Neural crest cell (in vitro differentiated cells): ENCODE measurements at places on chromosomes 11 and 22. TPM values are rescaled to one million over a fixed set of nuclear protein-coding genes. Genes with fewer than 3 reads are reported as not detected.

DNA sequence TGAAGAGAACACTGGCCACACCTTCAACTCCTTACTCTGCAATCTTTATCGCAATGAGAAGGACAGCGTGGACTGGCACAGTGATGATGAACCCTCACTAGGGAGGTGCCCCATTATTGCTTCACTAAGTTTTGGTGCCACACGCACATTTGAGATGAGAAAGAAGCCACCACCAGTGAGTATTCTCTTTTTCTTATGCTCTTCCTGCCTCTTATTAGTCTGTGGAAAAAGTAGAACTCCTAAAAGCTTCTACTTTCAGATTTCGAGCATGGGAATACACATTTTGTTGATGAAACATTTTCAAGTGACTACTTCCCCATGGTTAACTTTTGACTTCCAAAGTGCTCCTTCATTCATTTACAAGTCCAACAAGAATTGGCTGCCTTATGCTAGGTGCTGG is 20.9 kb downstream of the ALKBH3 start:
- H3K27me3 ChIP-seq = no peaks in the 10 kb centered on the region
- peaks cover 13% of the 10 kb centered on the region for H3K36me3 ChIP-seq
- DNase-seq = no peak
- no peak overlapping the region for H3K4me3 ChIP-seq
- H3K27ac ChIP-seq = no peak overlapping the region
- H3K4me1 ChIP-seq = peaks cover 17% of the 10 kb centered on the region

- no peaks in the 10 kb centered on the region for H3K36me3 ChIP-seq
- H3K4me3 ChIP-seq = no peak overlapping the region
- no peaks in the 10 kb centered on the region for H3K4me1 ChIP-seq
- H3K27me3 ChIP-seq = peaks cover 34% of the 10 kb centered on the region
- no peak for DNase-seq
These were observed 8.4 kb upstream of the OR10A3 start for GRCh38 chr11:7949934-7950333.

GRCh38 chr11:129242855-129243254 is 50.7 kb upstream of the ARHGAP32 start:
- H3K27me3 ChIP-seq = no peaks in the 10 kb centered on the region
- no peak overlapping the region for H3K4me3 ChIP-seq
- no peak overlapping the region for H3K27ac ChIP-seq
- peaks cover 7% of the 10 kb centered on the region for H3K36me3 ChIP-seq
- no peaks in the 10 kb centered on the region for H3K4me1 ChIP-seq
- DNase-seq = no peak

DNA sequence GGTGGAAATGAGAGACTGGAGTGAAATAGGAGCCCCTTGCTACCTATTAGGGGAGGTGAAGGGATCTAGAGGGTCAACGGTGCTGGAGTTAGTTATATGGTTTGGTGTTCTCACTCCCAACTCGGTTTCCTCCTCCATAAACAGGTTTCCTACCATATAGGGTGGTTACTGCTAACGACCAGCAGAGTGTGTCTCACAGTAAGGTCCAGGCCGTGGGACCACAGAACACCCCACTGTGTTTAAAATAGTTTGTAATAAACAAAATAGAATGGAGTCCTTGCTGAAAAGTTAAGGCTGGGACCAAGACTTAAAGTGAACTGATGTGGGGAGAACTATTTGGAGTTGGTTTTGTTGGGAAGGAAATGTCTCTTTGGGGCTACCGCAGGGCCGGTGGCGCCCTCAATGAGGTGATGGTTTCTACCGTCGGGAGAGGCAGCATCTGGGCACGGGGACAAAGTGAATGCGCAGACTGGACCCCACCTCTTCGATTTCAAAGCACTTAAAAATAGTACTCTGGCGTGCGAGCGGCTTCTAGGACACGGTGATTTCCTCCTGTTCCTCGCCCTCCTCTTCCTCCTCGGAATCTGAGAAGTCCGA is 4.5 kb downstream of the DBX1 start:
- DNase-seq = no peak
- peaks cover 91% of the 10 kb centered on the region for H3K27me3 ChIP-seq
- H3K27ac ChIP-seq = no peak overlapping the region
- peaks cover 7% of the 10 kb centered on the region for H3K36me3 ChIP-seq
- H3K4me1 ChIP-seq = peaks cover 32% of the 10 kb centered on the region

GRCh38 chr11:133518702-133519264 is 13.5 kb downstream of the OPCML start:
- no peak overlapping the region for H3K4me3 ChIP-seq
- H3K36me3 ChIP-seq = no peaks in the 10 kb centered on the region
- no peak for DNase-seq
- H3K27me3 ChIP-seq = no peaks in the 10 kb centered on the region

DNA sequence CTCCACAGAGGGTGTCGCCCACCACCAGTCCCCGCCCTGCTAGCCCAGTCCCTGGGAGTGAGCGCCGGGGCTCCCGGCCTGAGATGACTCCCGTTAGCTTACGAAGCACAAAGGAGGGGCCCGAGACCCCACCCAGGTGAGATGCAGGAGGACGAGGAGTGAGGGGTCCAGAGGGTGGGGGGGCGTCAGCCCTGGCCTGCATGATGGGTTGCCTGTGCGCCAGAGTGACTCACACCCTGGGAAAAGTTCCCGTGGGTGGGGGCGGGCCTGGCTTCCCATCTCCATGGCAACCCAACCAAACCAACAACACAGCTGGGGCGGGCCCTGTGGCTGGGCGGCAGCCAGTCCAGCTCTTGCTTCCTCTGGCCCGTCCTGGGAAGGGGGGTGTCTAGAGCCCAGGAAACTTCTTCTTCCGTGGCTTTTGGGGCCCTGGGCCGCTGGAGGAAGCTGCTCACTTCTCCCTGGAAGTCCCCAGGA is 4.5 kb downstream of the GAS2L1 start:
- H3K36me3 ChIP-seq = no peaks in the 10 kb centered on the region
- H3K27ac ChIP-seq = no peak overlapping the region

DNA sequence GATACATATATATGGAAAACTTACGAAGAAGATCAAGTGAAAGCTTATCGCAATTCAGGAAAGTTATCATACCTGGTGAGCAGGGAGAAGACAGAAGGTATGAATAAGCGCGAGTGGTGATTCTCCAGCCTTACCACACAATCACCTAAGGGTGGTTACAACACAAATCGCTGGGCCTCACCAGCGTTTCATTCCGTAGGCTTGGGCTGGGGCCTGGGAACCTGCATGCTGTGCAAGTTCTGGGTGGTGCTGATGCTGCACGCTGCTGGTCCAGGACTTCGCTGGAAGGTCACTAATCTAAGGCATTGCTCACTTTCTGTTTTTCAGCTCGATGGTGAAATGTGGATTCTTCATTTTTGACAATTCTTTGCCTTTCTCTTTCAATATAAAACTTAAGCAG is 76.6 kb upstream of the SLC25A18 start:
- no peaks in the 10 kb centered on the region for H3K27me3 ChIP-seq
- H3K27ac ChIP-seq = no peak overlapping the region
- H3K4me3 ChIP-seq = no peak overlapping the region
- DNase-seq = no peak

DNA sequence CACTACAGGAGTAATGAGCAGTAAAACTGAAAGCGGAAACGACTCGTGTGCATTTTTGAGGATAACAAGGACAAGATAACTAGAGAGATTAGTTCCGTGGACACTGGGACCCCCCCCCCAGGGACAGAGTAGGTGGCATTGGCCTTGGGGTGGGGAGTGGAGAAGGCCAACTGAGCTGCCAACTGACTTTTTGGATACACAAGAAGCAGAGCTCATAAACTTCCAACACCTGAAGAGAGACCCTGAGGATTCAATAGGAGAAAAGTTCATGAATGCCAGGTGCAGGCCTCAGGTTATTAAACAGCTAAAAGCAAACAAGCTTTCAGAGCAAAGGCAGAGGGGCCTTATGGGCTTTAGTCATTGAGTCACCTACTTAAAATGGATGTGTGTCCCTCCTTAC is 17.6 kb upstream of the PRSS23 start:
- DNase-seq = no peak
- H3K4me3 ChIP-seq = no peak overlapping the region
- H3K27ac ChIP-seq = no peak overlapping the region
- no peaks in the 10 kb centered on the region for H3K27me3 ChIP-seq
- H3K4me1 ChIP-seq = no peaks in the 10 kb centered on the region
- H3K36me3 ChIP-seq = no peaks in the 10 kb centered on the region

- peaks cover 3% of the 10 kb centered on the region for H3K27me3 ChIP-seq
- no peak for DNase-seq
- peaks cover 25% of the 10 kb centered on the region for H3K4me1 ChIP-seq
- peaks cover 2% of the 10 kb centered on the region for H3K36me3 ChIP-seq
These were observed 10.4 kb upstream of the FXYD2 start for GRCh38 chr11:117834838-117835443.

DNA sequence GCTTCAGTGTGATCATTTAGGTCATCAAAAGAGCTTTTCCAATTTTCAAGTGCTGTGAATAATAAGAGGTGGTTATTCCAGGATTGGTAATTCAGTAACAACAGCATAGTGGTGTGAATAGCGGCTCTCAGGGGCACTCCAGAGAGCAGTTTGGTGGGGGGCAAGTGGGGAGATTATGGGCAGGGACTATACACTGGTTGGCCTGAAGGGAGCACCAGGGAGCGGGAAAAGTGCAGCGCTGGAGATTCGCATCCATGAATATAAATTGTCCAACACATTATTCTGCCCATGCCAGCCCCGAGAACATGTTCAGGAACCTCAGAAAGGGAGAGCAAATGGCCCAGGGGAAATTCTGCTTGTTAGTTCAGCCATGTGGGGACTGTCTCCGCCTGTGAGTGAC is 37.9 kb downstream of the OR6Q1 start:
- H3K4me1 ChIP-seq = no peaks in the 10 kb centered on the region
- no peak for DNase-seq
- no peak overlapping the region for H3K4me3 ChIP-seq
- H3K27me3 ChIP-seq = peaks cover under 1% of the 10 kb centered on the region

GRCh38 chr22:49016909-49017481 is 810.7 kb downstream of the BRD1 start:
- H3K4me3 ChIP-seq = no peak overlapping the region
- no peaks in the 10 kb centered on the region for H3K36me3 ChIP-seq
- H3K27ac ChIP-seq = no peak overlapping the region
- DNase-seq = no peak

DNA sequence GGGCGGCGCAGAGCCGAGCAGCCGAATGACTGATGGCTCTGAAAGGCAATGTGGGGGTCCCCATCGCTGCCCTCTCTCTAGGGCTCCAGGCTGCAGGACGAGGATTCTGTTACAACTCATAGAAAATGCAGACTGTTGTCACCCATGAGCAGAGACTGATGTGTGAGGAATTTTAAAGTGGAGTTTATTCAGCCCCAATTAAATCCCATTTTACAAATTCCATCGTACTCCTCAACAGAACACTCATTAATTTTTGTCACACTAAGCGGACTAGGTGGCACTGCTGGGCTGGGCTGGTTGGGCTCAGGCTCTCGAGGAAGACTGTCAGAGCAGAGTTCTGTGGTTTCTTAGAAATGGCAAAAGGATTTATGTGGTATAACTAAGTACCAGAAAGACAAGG is 102.6 kb upstream of the SPON1 start:
- no peaks in the 10 kb centered on the region for H3K4me1 ChIP-seq
- H3K4me3 ChIP-seq = no peak overlapping the region
- H3K36me3 ChIP-seq = no peaks in the 10 kb centered on the region
- no peak for DNase-seq

DNA sequence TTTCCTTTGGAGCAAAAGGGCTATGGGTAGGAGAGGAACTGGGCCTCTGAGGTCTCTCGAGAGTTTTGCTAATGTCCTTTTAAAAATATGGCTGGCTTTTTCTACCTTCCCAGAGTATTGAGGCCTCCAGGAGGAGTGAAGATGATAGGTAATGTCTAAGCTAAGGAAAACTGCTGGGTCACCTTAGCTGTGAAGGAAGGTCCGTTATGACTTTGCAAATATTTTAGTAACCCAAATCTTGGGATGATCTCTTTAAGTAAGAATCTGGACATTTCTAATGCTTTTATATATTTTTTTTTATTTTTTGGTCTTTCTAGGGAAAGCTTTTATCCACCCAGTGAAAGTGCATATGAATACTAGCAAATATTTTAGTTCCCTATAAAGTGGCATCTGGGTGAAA is 60.9 kb upstream of the SYN3 start:
- no peaks in the 10 kb centered on the region for H3K36me3 ChIP-seq
- no peak for DNase-seq
- no peaks in the 10 kb centered on the region for H3K4me1 ChIP-seq
- H3K27me3 ChIP-seq = peaks cover 2% of the 10 kb centered on the region

DNA sequence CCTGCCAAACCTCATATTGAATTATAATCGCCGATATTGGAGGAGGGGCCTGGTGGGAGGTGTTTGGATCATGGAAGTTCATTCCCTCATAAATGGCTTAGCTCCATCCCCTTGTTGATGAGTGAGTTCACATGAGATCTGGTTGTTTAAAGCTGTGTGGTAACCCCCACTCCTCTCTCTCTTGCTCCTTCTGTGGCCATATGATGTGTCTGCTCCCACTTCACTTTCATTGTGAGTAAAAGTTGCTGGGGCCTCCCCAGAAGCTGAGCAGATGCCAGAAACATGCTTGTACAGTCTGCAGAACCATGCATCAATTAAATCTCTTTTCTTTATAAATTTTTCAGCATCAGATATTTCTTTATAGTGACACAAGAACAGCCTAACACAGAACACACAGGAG is 929.0 kb upstream of the FAT3 start:
- no peak overlapping the region for H3K4me3 ChIP-seq
- H3K27ac ChIP-seq = no peak overlapping the region
- no peaks in the 10 kb centered on the region for H3K4me1 ChIP-seq
- H3K36me3 ChIP-seq = no peaks in the 10 kb centered on the region
- no peaks in the 10 kb centered on the region for H3K27me3 ChIP-seq
- DNase-seq = no peak

- H3K4me3 ChIP-seq = no peak overlapping the region
- H3K4me1 ChIP-seq = no peaks in the 10 kb centered on the region
- peaks cover 27% of the 10 kb centered on the region for H3K36me3 ChIP-seq
These were observed 17.1 kb downstream of the TTC12 start for GRCh38 chr11:113331441-113331840.

GRCh38 chr11:65695459-65696241 is 16.4 kb upstream of the KAT5 start:
- H3K36me3 ChIP-seq = no peaks in the 10 kb centered on the region
- no peak overlapping the region for H3K4me3 ChIP-seq
- H3K27ac ChIP-seq = no peak overlapping the region
- no peaks in the 10 kb centered on the region for H3K4me1 ChIP-seq
- peaks cover 18% of the 10 kb centered on the region for H3K27me3 ChIP-seq
- no peak for DNase-seq

GRCh38 chr11:11668274-11668673 is 46.5 kb upstream of the GALNT18 start:
- DNase-seq = no peak
- H3K4me1 ChIP-seq = peaks cover 11% of the 10 kb centered on the region

- H3K27me3 ChIP-seq = peaks cover 3% of the 10 kb centered on the region
- H3K36me3 ChIP-seq = no peaks in the 10 kb centered on the region
- H3K4me1 ChIP-seq = peaks cover 19% of the 10 kb centered on the region
- DNase-seq = no peak
These were observed 10.4 kb upstream of the EMID1 start for GRCh38 chr22:29195118-29195963.

GRCh38 chr11:17564687-17565042 is 17.6 kb downstream of the OTOG start:
- DNase-seq = no peak
- H3K27ac ChIP-seq = no peak overlapping the region
- no peak overlapping the region for H3K4me3 ChIP-seq
- no peaks in the 10 kb centered on the region for H3K36me3 ChIP-seq
- no peaks in the 10 kb centered on the region for H3K4me1 ChIP-seq

GSTT2 gene
- total RNA-seq = not detected in 2 replicates

ACTN3 gene
- total RNA-seq = 0.16 and 0.35 TPM in 2 replicates

GRIK4 gene
- total RNA-seq = 0.86 and 0.89 TPM in 2 replicates

LINC01488 gene
- total RNA-seq = 0.11 TPM in 1 of 2 replicates, not detected in the other

OR52R1 gene
- not detected in 2 replicates for total RNA-seq

CHRM4 gene
- 0.37 and 0.39 TPM in 2 replicates for total RNA-seq

ADAMTS15 gene
- total RNA-seq = 7.5 and 7.7 TPM in 2 replicates

ZP1 gene
- total RNA-seq = not detected in 2 replicates

KCNC1 gene
- total RNA-seq = 10.2 and 10.9 TPM in 2 replicates

ANO9 gene
- not detected in 2 replicates for total RNA-seq
